ENCODE measurements at places on chromosomes 6 and 20.
A peak's percentile ranks its signal among the peaks of the same experiment; 100 is the strongest.

GRCh38 chr20:33070111-33071053 lies 9.1 kb upstream of the BPIFB4 start:
- no peak for DNase-seq

DNA sequence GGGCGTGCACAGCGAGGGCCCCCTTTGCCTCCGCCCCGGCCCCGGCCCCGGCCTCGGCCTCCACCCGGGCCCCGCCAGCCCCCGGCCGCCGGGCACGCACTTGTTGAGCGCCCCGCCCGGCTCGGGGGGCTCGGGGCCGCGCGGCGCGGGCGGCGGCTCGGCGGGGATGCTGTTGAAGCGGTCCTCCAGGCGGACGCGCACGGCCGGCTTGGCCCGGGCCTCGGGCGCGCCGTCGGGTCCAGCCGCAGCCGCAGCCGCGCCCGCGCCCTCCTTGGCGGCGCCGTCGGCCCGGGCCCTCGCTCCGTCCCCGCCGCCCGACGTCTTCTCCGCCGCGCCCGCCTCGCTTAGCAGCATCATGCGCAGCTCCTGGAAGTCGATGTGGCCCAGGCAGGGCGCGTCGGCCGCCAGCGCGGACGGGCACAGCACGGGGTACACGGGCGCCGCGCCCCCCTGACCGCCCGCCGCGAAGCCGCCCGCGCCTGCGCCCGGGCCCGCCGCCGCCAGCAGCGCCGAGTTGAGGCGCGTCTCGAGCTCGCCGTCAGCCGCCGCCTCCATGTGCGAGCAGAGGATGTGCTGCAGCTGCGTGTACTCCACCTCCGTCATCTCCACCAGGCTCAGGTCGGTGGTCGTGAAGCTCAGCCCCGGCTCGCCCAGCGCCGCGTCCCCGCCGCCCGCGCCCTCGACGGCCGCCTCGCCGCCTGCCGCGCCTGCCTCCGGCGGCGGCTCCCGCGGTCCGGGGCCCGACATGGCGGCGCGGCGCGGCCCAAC lies 514 bp downstream of the TCFL5 start:
- peak; percentile 17 for DNase-seq

DNA sequence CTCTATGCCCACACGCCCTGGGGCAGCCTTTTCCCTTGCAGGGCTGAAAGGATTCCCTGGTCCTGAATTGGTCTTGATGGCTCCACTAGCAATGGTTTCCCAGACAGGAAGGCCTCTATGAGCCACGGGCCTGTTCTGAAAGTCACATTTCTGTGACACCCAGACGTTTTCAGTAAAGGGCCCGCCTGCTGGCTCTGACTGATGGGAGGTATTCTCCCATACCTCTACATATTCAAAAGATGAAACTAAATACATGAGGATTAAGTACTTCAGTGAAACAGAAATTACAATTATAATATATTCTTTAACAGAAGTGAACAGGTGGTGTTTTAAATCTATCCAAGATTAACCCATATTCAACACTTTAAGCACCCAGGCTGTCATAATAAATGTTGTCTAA lies 629.8 kb downstream of the CDH26 start:
- DNase-seq, result no peak

DNA sequence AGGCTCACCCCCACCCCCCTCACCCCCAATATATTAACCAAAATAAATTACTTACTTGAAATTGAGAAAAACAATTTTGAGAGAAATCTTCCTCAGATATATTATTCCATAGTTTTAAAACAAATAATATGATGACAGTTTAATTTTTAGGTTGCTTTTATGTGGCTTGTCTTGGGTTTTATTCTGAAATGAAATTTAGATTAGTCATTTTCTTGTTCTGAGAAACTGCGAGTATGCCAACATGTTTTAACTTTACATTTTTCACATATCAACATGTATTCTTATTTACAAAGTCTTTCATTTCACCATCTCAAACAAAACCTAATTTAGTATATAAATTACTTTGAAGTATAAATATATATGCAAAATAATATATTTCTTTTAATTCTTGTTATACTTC lies 11.1 kb downstream of the REV3L start:
- DNase-seq, result no peak

- no peak for DNase-seq
These were observed 60.8 kb upstream of the CARMIL1 start for GRCh38 chr6:25218346-25218745.

- DNase-seq, result no peak
These were observed 598 bp upstream of the SOX4 start for GRCh38 chr6:21592953-21593352.

- DNase-seq, result no peak
These were observed 8.3 kb upstream of the PDE10A start for GRCh38 chr6:165671222-165671768.

DNA sequence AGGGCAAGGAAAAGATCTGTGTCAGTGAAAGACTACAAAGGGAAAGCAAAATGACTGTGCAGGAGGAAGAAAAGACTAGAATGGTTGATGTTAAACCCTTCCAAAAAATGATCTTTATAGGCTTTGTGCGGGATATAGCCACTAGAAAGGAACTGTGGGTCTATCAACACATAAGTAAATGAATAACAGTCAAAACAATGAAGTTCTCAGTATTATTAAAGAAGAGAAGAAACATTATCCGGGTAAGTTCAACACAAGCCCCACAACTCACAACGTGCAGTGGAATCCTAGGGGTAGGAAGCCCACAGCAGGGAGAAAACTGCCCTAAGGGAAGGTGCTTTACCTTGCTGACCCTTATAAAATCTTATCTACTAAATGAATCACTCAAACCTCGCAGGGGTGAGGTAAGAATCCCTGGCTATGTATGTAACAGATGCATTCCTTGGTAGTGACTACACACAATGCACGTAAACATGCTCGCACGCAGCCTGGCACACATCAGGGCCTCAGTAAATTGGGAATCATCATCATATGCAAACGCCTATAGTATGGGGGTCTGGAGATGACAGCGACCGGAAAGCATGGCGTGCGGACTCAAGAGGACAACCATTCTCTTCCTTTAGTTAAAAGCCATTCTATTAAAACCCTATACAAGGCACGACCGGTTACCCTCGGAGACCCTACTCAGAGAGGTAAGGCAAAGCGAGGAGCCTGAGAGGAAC lies 11.3 kb downstream of the TFAP2A start:
- no peak for DNase-seq

- DNase-seq, result no peak
These were observed 344.9 kb downstream of the SMOC2 start for GRCh38 chr6:168785720-168786511.

DNA sequence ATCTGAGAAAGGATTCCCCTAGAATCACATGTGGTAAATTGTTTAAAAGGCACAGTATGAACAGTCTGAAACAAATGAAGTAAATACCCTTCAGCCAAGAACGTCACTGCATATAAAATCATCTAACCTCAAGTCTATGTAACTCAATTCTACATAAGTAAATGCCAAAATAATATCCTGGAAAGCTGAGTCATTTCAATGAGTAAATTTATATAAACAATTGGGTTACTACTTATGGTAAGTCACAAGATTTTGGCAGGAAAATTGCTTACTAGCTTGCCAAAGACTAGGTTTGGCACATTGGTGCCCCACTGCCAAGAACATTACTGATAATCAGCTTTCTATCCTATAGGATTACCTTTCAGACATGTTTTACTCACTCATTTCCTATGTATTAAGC lies 8.4 kb downstream of the GMDS start:
- no peak for DNase-seq

- no peak for DNase-seq
These were observed 14.6 kb downstream of the TJAP1 start for GRCh38 chr6:43491750-43492661.

- no peak for DNase-seq
These were observed 296.0 kb downstream of the SMOC2 start for GRCh38 chr6:168737014-168737413.

DNA sequence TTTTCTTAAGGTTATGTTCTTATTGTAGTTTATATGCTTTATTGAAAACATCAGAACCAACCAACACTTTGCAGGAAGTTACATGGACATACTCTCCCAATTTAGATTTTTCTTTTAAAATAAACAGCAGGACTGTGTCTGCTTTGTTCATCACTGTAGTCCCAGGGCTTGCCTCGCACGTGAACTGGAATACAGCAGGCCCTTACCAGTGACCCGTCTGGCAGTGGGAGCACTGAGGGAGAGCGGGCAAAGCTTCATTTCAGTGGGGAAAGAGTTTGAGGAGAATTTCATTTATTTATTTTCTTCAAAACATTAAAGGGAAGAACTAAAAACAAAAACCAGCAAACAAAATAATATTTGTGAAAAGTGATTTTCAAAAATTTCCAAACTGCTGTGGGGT lies 230.8 kb downstream of the PAX1 start:
- no peak for DNase-seq

GRCh38 chr6:156060013-156060412 lies 604.4 kb upstream of the NOX3 start:
- DNase-seq, result no peak

DNA sequence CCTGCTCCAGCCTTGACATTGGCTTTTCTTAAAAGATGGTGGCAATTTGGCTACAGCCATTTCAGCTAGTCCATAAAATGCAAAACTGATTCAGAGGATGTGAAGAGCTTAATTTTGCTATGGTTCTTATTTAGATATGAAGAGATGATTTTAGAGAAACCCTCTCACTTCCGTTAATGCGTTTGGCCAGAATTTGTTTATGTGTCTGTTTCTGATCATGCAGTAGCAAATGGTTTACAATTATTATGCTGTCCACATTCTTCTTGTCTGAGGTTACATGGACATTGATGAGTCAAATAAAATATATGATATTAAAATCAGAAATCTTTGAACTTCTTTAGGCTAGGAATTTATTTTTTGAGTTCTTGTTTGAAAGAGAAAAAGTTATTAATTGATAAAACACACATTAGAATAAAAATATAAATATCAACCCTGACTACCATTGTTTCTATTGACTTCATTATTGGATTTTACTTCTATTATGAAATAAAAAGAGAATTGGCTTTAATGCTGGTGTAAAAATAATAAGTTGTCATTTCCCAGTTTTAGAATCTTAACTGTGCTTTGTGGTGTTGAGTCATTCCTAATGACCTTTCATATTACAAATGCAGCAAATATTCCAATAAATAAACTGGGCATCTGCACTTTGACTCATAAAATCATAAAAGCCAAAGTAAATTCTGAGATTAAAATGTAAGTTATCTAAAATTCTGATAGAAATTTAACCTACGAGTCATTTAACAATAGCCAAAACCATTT lies 1286.0 kb upstream of the GJE1 start:
- no peak for DNase-seq

- DNase-seq, result no peak
These were observed 165.1 kb upstream of the SLC24A3 start for GRCh38 chr20:19047040-19047950.

- DNase-seq, result peak; percentile 27
These were observed 58.7 kb downstream of the VAPB start for GRCh38 chr20:58447511-58448391.
